Naive thymus-derived CD8-positive, alpha-beta T cell (primary cell): ENCODE measurements at places on chromosomes 1 and 21. TPM values are rescaled to one million over a fixed set of nuclear protein-coding genes. Genes with fewer than 3 reads are reported as not detected.

DNA sequence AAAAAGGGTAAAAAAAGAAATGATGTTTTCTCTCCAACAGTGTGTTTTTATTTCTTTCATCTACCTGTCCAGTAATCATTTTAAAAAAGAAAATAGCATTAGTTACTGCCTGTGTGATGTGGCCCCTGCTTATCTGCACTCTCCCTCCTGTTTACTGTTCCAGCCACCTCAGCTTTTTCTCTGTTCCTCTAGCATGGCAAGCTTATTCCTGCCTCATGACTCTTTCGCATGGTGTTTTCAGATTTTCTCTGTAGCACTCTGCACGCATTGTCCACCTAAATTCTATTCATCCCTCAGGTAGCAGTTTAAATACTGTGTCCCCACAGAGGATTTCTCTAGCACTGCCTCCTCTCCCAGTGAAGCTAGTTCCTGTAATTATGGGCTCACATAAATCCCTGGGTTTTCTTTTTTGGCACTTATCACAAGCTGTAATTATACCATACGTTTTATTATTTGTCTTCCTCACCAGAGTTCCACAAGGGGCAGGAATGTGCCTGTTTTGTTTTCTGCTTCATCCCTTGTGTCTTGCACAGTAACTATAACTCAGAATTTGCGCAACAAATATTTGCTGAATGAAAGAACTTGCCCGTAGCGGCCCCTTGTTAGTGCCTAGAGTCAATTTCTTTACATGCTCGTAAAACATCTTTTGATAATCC, 51.4 kb upstream of the LRIG2 start:
- no peaks in the 10 kb centered on the region for H3K4me1 ChIP-seq
- no peaks in the 10 kb centered on the region for H3K36me3 ChIP-seq
- no peaks in the 10 kb centered on the region for H3K27me3 ChIP-seq
- H3K27ac ChIP-seq, result no peak overlapping the region

- no peak for DNase-seq
- no peaks in the 10 kb centered on the region for H3K27me3 ChIP-seq
- H3K36me3 ChIP-seq, result peaks cover 11% of the 10 kb centered on the region
- no peak overlapping the region for H3K4me3 ChIP-seq
- H3K4me1 ChIP-seq, result peaks cover 6% of the 10 kb centered on the region
Measured at GRCh38 chr1:78658901-78659300, 9.3 kb downstream of the IFI44 start.

DNA sequence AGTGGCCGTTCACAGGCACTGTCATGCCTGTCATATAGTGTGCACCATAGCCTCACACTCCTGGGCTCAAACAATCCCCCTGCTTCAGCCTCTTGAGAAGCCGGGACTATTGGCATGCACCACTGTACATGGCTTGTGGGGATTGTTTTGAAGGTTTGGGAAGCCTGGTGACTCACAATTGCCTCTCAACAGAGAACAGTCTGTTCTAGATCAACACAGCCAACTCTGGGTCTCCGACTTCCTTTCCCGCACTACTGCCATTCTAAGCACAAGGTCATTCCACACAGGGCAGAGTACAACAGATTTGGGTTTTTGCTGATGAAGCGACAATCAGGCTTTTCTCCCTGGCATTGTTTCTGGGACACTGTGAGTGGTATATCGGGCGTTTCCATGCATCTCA, 15.5 kb upstream of the AHCTF1 start:
- H3K36me3 ChIP-seq, result no peaks in the 10 kb centered on the region
- peaks cover 1% of the 10 kb centered on the region for H3K27me3 ChIP-seq
- no peak for DNase-seq
- H3K4me1 ChIP-seq, result no peaks in the 10 kb centered on the region
- H3K4me3 ChIP-seq, result no peak overlapping the region

DNA sequence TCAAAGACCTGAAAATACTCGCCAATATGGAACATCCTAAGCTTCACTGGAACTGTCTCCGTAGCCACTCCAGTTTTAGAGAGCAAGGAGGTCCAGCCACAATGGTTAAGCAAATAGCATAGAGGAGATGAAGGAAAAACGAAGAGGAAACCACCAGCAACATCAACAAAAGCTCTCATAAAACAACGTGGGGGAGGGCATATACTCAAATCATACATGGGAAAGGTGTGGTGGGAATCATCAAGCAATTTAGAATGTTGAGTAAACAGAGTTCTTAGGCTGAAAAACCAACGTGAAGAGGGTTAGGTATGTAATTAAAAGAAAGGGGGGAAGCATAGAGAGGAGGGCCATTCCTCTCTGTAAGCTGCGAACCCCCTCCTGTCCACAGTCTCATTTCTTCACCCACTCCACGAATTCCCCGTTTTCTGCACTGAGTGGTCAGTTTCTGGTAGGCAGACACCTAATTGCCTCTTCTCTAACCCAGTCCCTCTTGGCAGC, 1.0 kb downstream of the TMEM59 start:
- H3K4me3 ChIP-seq, result no peak overlapping the region
- peaks cover 58% of the 10 kb centered on the region for H3K4me1 ChIP-seq
- no peak for DNase-seq

TNFRSF14 gene
- 190 TPM for total RNA-seq

KMO gene
- total RNA-seq, result 0.57 TPM

OR2G6 gene
- not detected for total RNA-seq
